ENCODE measurements at places on chromosomes 3 and 15.

DNA sequence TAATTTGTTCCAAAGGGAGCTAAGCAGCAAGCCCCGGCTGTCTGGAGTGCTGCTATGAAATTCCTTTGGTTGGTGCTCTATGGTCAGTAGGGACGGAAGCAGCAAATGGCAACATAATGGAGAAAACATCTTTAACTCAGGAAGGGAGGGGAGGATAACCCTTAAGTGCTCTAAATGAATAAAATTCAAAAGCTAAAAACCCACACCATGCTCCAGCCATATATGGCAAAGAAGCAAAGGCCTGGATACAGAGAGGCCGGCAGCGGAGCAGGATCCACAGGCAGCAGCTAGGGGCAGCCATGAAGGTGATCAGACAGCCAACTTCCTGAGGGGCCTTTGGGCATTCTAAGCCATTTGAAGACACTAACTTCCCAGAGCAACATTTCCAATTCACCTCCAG is 38.9 kb downstream of the IL17RD start:
- no peak overlapping the region for H3K27ac ChIP-seq
- H3K4me3 ChIP-seq = no peak overlapping the region
- no peak for DNase-seq
- H3K27me3 ChIP-seq = peaks cover 23% of the 10 kb centered on the region
- H3K4me1 ChIP-seq = no peaks in the 10 kb centered on the region

- no peaks in the 10 kb centered on the region for H3K4me1 ChIP-seq
- H3K27ac ChIP-seq = no peak overlapping the region
- H3K4me3 ChIP-seq = no peak overlapping the region
- no peak for DNase-seq
- no peaks in the 10 kb centered on the region for H3K27me3 ChIP-seq
These were observed 83.1 kb upstream of the OCA2 start for GRCh38 chr15:28182216-28182615.

DNA sequence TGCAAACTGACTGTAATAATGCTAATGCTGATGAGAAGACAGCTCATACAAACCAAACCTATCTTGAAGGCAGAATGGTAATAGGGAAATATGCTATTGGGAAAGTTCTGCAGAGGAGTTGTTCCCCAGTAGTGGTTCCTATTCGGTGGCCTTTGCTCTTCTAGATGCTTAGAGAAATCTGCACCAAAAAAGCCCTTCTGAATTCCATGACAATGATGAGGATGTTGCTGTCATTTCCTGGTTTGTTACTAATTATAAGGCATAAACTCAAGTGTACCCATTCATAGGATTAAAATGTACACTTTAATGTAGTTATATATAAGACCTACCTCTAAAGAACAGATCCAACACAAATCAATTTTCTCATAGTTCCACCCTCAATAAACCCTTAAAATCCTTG is 30.1 kb downstream of the TOMM70 start:
- no peak overlapping the region for H3K27ac ChIP-seq
- H3K36me3 ChIP-seq = peaks cover 31% of the 10 kb centered on the region
- DNase-seq = no peak

- DNase-seq = peak; percentile 72
- peak overlapping the region; percentile 69 for H3K27ac ChIP-seq
- peaks cover 33% of the 10 kb centered on the region for H3K36me3 ChIP-seq
- H3K4me1 ChIP-seq = peaks cover 16% of the 10 kb centered on the region
- peak overlapping the region; percentile 80 for H3K4me3 ChIP-seq
These were observed 585 bp downstream of the KIF23 start for GRCh38 chr15:69414701-69415167.

- H3K27me3 ChIP-seq = no peaks in the 10 kb centered on the region
- no peak for DNase-seq
- H3K36me3 ChIP-seq = no peaks in the 10 kb centered on the region
- no peaks in the 10 kb centered on the region for H3K4me1 ChIP-seq
These were observed 107.9 kb downstream of the CNTN4 start for GRCh38 chr3:2206536-2206935.

DNA sequence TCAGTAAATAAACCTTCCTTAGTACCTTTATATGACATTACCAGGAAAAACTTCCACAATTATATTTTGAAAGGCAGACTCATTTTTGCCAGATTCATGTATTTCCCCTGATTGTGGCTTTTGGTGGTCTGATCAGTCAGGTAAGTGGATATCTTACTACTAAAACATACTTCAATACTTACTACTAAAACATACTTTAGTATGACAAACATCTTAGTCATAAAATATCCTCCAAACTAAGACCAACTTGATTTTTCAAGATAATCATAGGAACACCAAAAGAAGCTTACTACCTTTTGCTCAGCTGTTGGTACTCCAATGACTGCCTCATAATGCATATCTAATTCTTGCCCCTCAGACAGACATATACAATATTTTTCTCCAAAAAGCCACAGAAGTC is 9.3 kb downstream of the TJP1 start:
- H3K4me1 ChIP-seq = peaks cover 9% of the 10 kb centered on the region
- no peaks in the 10 kb centered on the region for H3K27me3 ChIP-seq
- H3K4me3 ChIP-seq = no peak overlapping the region

DNA sequence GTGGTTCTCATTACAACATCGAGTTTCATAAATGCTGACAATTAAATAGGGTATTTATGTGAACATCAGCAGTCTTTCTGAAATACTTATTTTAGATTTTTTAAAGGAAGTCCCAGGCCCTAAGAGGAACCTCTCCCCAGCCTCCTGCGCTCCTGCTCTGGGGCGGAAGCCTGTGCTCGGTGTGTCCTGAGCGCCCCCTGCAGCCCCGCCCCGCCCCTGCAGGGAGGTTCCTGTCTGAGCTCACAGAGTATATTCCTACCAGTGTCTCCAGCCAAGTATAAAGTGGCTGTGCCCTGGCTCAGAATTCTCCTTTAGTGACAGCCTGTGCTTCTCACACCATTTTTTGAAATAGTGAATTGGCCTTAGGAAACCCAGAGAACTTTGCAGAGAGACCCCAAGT is 567.9 kb downstream of the GOLGA6L6 start:
- H3K36me3 ChIP-seq = no peaks in the 10 kb centered on the region
- DNase-seq = no peak
- no peaks in the 10 kb centered on the region for H3K4me1 ChIP-seq
- H3K4me3 ChIP-seq = no peak overlapping the region
- H3K27me3 ChIP-seq = no peaks in the 10 kb centered on the region

DNA sequence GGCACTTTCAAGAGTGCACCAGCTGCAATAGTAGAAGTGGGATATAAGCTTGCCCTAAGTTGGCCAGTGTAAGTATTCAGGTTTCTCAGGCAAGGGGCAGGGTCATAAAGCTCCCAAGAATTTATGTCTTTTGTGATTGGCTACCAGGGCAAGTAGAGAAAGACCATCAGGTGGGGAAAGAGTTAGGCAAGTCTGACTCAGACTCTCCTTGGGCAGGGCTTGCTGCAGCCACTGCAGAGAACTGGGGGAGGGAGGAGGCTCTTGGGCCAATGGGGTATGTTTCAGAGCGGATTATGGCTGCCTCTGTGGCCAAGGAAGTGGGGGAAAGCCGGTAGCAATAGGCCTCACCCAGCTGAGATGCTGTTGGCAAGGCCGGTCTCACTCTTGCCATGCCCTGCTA is 44.6 kb upstream of the SLC25A36 start:
- no peaks in the 10 kb centered on the region for H3K4me1 ChIP-seq
- peaks cover 46% of the 10 kb centered on the region for H3K27me3 ChIP-seq
- no peak overlapping the region for H3K27ac ChIP-seq
- no peak overlapping the region for H3K4me3 ChIP-seq
- DNase-seq = no peak

GRCh38 chr3:98788651-98789050 is 25.5 kb downstream of the ST3GAL6 start:
- H3K4me3 ChIP-seq = no peak overlapping the region
- H3K4me1 ChIP-seq = peaks cover 21% of the 10 kb centered on the region
- H3K27ac ChIP-seq = no peak overlapping the region
- H3K36me3 ChIP-seq = peaks cover 5% of the 10 kb centered on the region

DNA sequence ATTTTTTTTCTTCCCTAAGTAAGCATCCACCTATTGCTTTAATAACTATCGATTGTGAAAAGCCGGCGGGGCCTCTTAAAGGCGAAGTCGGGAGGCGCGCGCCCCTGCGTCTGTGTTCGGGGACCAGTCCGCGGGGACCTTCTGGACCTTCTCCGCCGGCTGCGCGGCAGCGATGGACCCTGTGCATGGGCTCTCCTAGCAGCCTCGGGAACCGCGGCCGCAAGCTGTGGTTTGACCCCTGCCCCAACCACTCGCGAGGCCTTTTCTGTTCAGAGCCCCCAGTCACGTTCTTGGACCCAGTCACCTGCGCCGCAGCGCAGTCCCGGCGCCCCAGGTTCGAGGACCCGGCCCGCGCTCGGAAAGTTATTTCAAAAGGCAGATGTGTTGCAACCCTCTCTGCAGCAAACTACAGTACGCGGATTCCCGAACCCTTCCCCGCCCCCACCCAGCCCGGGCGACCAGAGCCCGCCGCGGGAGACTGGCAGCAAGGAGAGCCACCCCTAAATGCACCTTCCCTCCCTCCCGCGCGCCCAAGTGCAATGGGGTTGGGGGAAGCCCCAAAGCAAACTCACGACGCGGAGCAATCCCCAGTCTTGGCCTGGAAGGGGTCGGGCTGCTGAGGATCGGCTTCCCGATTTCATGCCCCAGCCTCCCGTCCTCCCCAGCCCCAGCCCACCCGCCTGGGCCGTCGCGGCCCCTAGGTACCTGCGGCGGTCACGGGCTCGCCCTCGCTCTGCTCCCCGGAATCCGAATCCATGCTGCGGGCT is 684 bp downstream of the TNFAIP8L3 start:
- H3K4me1 ChIP-seq = no peaks in the 10 kb centered on the region
- peaks cover 100% of the 10 kb centered on the region for H3K27me3 ChIP-seq
- H3K27ac ChIP-seq = no peak overlapping the region
- no peaks in the 10 kb centered on the region for H3K36me3 ChIP-seq
- H3K4me3 ChIP-seq = peak overlapping the region; percentile 66

DNA sequence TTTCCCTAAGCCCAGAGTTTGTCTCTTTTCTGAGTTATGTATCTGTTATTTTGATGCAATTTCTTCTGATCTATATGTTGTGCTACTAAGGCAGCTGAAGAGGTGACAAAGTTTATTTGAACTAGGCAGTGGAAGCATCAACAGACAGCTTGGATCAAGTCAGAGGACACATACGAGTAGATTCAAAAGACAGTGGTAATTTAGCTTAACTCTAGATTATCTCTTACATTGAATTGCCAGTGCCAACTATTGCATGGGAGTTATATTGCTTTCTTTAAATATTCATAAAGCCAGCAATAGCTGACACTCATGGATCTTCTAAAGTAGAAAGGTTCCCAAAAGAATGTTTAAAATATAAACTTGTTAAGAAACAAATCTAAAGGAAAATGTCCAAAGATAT is 37.3 kb upstream of the CCDC66 start:
- no peaks in the 10 kb centered on the region for H3K36me3 ChIP-seq
- no peak overlapping the region for H3K4me3 ChIP-seq
- no peak overlapping the region for H3K27ac ChIP-seq
- no peaks in the 10 kb centered on the region for H3K4me1 ChIP-seq
- H3K27me3 ChIP-seq = peaks cover 57% of the 10 kb centered on the region

DNA sequence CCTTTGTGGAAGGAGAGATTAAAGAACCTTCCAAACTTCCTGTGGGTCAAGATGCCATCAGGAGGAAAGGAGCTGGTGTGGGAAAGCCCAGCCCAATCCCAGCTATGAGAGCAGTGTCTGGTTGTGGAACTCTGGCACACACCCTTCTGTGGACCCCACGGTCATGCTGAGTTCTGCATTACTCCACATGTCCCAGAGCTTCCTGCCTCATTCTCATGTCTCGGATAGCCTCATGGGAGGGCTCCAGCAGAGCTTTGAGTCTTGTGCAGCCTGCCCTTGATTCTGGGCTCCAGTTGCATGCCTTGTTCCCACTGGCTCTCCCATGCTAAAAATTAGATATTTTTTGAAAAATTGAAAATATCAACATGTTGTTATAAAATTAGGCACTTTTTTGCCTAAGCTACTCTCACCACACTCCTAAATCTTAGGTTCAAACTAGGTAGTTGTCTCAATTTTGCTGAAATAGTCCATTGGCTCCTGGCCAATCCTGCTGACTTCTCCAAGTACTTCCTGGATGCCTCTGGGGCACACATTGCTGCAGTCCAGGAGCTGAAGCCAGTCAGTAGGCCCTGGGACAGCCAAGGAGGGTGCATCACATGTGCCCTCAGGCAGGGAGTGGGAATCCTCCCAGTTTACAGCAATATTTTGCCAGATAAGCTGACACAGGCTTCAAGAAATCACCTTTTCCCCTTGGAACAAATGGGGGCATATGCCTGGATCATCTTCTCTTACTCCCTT is 144.3 kb downstream of the EEFSEC start:
- H3K36me3 ChIP-seq = no peaks in the 10 kb centered on the region
- peaks cover 8% of the 10 kb centered on the region for H3K4me1 ChIP-seq
- DNase-seq = peak; percentile 66

GRCh38 chr15:71810256-71811035 is at the start of gene NR2E3:
NR2E3 (plus strand) TSS chr15:71810554; CDS start chr15:71810744, 190 bp downstream.
- H3K27me3 ChIP-seq = no peaks in the 10 kb centered on the region
- peaks cover 5% of the 10 kb centered on the region for H3K36me3 ChIP-seq
- peaks cover 19% of the 10 kb centered on the region for H3K4me1 ChIP-seq
- H3K4me3 ChIP-seq = no peak within 1 kb of the TSS

DNA sequence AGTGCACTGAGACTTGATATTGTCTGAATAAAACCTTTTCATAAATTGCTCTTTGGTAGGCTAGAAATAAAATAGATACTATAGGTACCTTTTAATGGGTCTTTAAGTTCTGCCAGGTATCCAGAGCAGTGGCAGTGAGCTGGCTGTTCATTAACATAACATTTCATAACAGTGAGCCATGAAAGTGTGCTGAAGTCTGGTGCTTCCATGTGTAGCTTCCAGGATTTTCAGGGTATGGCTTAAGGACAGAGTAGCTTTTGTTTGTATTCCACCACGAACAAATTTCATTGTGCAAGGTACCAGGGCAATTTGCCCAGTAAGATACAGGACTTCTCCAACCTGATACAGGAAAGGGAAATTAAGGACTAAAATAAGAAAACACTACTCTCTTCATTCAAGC is 124.7 kb upstream of the NANOGP8 start:
- H3K36me3 ChIP-seq = no peaks in the 10 kb centered on the region
- H3K27ac ChIP-seq = no peak overlapping the region
- peak; percentile 1 for DNase-seq
- no peak overlapping the region for H3K4me3 ChIP-seq
- no peaks in the 10 kb centered on the region for H3K4me1 ChIP-seq
- H3K27me3 ChIP-seq = no peaks in the 10 kb centered on the region

- no peak overlapping the region for H3K4me3 ChIP-seq
- DNase-seq = no peak
- peaks cover 5% of the 10 kb centered on the region for H3K36me3 ChIP-seq
- H3K4me1 ChIP-seq = peaks cover 45% of the 10 kb centered on the region
These were observed 230.9 kb downstream of the XXYLT1 start for GRCh38 chr3:195040094-195040493.

GRCh38 chr15:27854601-27855000 is 244.5 kb downstream of the OCA2 start:
- H3K27ac ChIP-seq = no peak overlapping the region
- H3K4me1 ChIP-seq = no peaks in the 10 kb centered on the region
- no peaks in the 10 kb centered on the region for H3K27me3 ChIP-seq
- DNase-seq = no peak

- peak; percentile 35 for DNase-seq
- peaks cover 60% of the 10 kb centered on the region for H3K4me1 ChIP-seq
- no peak overlapping the region for H3K4me3 ChIP-seq
These were observed 4.3 kb upstream of the TSEN2 start for GRCh38 chr3:12479919-12480427.

- H3K27me3 ChIP-seq = peaks cover 78% of the 10 kb centered on the region
- no peak overlapping the region for H3K4me3 ChIP-seq
- peaks cover 11% of the 10 kb centered on the region for H3K4me1 ChIP-seq
- H3K36me3 ChIP-seq = no peaks in the 10 kb centered on the region
These were observed 50.0 kb upstream of the CORO2B start for GRCh38 chr15:68528626-68529290.

- no peaks in the 10 kb centered on the region for H3K36me3 ChIP-seq
- H3K4me1 ChIP-seq = no peaks in the 10 kb centered on the region
- H3K27me3 ChIP-seq = peaks cover 43% of the 10 kb centered on the region
These were observed 265.3 kb downstream of the ERC2 start for GRCh38 chr3:56202997-56203396.
